HTR-8/SVneo (cell line): ENCODE measurements at places on chromosomes 12 and 14.

GRCh38 chr12:113674996-113675395 is 203.3 kb upstream of the LHX5 start:
- DNase-seq, result no peak

DNA sequence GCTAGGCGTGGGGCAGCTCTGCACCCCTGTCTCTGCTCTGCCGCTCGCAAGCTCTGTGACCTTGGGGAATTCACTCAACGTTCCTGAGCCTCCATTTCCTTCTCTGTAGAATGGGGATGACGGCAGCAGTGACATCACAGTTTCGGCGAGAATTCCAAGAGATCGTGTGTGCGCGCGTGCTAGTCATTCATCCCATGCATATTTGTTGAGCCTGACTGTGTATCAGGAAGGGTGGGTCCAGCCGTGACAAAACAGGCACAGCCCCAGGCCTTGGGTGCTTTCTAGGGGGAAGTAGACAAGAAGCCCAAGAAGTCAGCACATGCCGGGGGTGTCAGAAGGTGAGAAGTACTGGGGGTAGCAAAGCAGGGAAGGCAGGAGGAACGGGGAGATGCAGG is 145.6 kb upstream of the NCOR2 start:
- no peak for DNase-seq

- DNase-seq, result no peak
Observed at GRCh38 chr12:93676408-93677194, 574 bp upstream of the CRADD start.

DNA sequence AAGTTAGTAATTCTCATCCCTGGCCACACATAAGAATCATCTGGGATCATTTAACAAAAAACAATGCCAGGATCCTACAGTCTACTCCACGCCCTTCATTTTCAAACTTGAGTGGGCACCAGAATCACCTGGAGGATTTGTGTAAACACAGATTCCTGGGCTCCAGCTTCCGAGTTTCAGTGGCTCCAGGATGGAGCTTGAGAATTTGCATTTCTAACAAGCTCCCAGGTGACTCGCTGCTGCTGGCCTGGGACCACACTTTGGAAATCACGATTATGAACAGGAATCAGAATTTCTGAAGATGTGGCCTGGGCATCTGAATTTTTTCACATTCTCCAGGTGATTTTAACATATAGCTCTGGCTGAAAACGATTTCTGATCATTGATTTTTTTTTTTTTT is 234.8 kb downstream of the CACNA1C start:
- no peak for DNase-seq

DNA sequence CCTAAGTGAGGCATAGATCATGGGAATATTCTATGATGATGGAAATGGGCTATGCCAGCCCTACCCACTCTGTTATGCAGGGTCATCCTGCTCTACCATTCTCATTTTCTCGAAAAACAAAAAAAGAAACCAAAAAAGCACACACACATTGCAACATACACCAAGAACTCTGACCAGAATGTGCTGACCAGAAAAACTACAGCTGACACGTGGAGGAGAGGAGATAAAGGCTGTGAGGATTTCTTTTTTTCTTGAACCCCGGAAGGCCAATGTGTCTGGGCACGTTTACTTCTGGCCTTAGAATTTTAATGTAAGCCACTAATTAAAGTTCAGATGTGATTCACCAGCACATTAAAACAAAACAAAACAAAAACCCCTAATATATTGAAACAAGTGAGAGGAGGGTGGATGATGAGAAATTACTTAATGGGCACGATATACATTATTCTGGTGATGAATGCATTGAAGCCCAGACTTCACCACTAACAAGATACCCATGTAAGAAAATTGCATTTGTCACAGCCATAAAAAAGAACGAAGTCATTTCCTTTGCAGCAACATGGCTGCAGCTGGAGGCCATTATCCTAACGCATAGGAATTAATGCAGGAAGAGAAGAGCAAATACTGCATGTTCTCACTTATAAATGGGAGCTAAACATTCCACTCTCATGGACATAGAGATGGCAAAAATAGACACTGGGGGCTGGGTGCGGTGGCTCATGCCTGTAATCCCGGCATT is 66.3 kb upstream of the PLEKHG3 start:
- no peak for DNase-seq

DNA sequence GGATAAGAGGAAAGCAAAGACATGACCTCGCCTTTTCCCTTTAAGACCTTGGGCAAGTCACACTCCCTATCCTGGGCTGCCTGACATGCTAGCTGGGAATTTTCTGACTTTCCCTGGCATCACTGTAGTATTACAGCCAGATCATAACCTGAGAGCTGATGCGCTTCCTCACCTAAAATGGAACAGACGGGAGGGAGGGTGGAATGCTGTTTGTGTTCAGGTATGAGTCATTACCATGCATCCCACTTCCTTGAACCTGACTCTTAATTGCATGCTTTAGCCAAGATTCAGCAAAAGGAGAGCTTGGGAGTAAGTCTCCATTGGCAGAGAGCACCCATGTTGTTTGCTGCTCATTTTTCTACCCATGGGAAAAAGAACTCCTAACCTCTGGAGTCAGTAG is 156.5 kb downstream of the KCNK10 start:
- DNase-seq, result no peak

GRCh38 chr12:12788131-12788530 is 2.7 kb downstream of the APOLD1 start:
- DNase-seq, result no peak

- no peak for DNase-seq
Observed at GRCh38 chr14:65783576-65783975, 371.0 kb downstream of the FUT8 start.

- no peak for DNase-seq
Observed at GRCh38 chr14:76696791-76697190, 64.5 kb upstream of the VASH1 start.

- DNase-seq, result no peak
Observed at GRCh38 chr12:101055940-101056339, 154.1 kb downstream of the SLC5A8 start.

- peak; percentile 11 for DNase-seq
Observed at GRCh38 chr12:127785540-127785939, 481.4 kb upstream of the TMEM132C start.

GRCh38 chr12:73136386-73136785 is 864.2 kb downstream of the TRHDE start:
- DNase-seq, result no peak

DNA sequence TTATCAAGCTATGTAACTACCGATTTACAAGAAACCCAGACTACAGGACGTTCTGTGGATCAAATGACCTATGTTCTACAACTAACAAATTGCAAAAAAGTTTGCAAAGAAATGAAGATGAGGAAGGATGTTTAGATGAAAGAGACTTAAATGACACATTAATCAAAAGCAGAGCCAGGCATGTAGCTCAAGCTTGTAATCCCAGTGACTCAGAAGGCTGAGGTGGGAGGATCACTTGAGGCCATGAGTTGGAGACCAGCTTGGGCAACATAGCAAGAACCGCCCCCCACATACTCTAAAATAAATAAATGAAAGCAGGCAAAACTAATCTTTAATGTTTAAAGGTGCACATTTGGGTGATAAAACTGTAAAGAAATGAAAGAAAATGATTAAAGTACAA is 331.9 kb downstream of the BTG1 start:
- DNase-seq, result no peak

- no peak for DNase-seq
Observed at GRCh38 chr14:96299441-96299840, 43.4 kb downstream of the BDKRB1 start.

DNA sequence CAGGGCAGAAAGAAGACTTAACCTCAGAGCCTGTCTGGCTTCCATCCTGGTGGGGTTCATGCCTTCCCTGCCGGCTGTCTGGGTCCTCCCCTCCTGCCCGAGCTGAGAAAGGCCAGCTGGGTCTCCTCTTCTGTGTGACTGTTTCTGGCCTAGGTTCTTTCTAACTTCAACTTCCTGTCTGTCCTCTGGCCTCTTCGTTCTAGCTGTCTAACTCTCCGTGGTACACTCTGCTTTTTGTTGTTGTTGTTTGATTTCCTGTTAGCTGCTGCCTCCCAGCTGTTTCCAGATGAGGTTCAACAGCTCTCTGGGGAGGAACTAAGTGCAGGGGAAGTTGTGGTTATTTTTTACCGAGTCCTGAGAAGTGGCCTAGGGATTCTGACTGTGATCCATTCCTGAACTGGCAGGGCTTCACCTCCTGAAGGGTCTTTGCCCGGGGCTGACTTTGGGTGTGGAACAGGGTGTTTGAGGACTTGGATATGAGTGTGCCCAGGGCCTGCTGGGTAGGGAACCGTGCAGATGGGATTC is 3.2 kb downstream of the MLXIP start:
- DNase-seq, result no peak

- DNase-seq, result no peak
Observed at GRCh38 chr12:130139567-130140421, 22.5 kb upstream of the FZD10 start.

GRCh38 chr12:109963743-109964429 is 32.3 kb downstream of the GIT2 start:
- DNase-seq, result no peak

DNA sequence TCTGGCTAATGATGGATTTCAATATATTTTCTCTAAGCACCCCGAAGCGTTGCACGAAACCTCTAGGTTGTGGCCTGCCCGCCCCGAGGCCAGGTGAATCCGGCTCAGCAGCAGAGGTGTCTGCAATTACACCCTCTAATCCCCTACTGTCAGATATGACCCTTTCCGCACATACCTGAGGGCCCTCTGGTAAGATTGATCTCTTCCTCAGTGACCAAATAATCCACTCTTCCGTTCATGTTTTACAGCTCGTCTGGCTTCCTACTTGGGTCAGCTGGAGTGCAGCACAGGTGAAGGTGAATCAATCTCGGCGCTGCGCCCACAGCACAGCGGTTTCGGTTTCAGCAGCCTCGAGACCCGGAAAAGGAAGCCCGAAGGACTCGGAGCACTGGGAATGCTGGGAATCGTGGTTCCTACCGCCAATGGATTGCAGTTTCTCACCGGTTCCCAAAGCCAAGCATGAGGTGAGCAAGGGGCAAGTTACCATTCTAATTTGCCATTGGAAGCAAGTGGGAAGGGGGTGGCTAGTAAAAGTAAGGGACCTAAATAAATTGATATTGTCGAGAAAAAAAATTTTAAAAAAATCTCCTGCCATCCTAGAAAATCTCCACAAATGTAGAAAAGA is at the start of gene SYNJ2BP:
Gene SYNJ2BP (minus strand): TSS at position 366 of the 625 bp plus-strand sequence. CDS start 127 bp downstream, at position 239.
- DNase-seq, result peak; percentile 99

GRCh38 chr14:88798156-88798555 is 5.4 kb upstream of the EML5 start:
- no peak for DNase-seq
